Right cardiac atrium (tissue), 5 donors: ENCODE measurements at places on chromosomes 7 and 10.

DNA sequence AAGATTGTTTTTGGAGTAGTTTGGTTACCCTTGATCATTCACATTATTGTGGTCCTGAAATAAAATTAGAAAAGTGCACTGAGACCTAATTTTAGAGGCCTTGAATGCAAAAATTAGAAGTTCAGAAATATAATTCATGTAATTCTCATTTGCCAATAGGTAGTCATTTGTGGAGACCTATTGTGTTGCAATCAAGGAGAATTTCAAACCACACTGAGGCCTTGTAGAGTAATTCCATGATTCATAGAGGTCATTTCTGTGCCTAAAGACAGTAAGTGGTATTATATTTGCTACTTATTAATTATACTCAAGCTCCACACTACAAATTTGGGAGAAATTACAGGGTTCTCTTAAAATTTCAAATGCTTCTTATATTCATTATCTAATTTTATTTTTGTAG is 946.8 kb upstream of the POT1 start:
- no peak for DNase-seq

- DNase-seq = no peak
These were observed 52.0 kb downstream of the P4HA1 start for GRCh38 chr10:73044378-73045285.

DNA sequence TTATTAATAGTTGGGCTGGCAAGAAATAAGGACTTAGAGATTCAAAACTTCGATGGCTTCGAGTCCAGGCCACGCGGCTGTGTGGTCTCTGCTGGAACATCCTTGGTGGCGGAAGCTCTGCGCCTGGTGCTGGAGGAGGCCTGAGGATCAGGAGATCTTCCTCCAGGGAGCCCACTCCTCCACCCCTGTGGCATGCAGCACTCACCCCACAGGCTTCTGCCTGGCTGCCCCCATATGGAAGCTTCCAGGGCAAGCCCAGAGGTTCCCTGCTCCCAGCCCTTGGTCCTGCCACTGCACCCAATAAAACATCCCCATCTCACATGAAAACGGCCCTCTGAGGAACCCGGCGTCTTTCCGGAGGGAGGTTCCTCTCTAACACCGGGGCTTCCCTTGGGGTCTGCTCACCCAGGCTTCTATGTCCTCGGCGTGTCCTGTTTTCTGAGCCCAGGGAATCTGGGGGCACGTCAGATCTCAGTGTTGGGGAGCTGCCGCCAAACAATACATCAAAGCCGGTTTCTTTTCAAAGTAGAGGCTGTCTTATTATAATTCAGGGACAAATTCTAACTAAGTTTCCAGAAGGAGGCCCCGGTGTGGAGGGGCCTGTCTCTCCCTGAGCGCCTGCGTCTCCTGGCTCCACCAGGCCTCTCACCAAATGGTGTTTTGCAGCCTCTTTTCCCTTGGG is 32.4 kb downstream of the CALML3 start:
- no peak for DNase-seq

DNA sequence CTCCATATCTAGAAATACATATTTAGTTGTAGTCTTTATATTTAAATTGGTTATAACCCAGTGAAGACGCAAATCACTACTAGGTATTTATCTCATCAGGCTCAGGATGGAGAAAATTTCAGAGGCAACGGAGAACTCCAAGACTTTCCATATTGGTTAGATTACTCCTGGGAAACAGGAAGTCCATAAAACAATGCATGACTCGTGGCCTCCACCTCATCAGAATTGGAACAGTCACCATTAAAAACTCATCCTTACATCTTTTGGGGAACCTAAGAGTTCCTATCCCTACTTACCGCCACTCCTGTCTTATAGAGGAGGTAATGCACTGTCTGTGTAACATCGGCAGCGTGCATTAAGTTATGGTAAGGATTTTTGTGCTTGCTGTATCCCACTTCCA is 177.6 kb downstream of the PPP1R17 start:
- no peak for DNase-seq

DNA sequence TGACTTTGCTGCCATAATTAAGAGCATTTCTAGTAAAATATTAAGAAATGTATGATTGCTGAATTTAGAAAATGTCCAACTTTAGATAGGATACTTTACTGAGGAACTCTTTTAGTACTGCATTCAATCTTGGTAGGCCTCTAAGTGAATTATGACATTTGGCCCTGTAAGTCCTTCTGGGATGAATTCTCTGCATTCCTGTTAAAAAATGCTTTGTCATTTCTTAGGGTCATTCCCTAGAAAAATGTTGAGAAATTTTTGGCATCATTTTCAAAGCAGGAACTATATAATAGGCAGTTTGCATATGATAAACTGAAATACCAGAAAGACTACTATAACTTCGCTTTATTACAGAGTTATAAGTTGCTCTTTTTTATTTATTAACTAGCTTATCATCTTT is 69.3 kb upstream of the PRR15 start:
- DNase-seq = no peak

GRCh38 chr7:122719010-122719578 is 16.4 kb upstream of the RNF148 start:
- DNase-seq = no peak

GRCh38 chr10:49415109-49415508 is 19.2 kb upstream of the DRGX start:
- no peak for DNase-seq

- DNase-seq = no peak
These were observed 27.2 kb upstream of the BEND7 start for GRCh38 chr10:13555884-13556510.

DNA sequence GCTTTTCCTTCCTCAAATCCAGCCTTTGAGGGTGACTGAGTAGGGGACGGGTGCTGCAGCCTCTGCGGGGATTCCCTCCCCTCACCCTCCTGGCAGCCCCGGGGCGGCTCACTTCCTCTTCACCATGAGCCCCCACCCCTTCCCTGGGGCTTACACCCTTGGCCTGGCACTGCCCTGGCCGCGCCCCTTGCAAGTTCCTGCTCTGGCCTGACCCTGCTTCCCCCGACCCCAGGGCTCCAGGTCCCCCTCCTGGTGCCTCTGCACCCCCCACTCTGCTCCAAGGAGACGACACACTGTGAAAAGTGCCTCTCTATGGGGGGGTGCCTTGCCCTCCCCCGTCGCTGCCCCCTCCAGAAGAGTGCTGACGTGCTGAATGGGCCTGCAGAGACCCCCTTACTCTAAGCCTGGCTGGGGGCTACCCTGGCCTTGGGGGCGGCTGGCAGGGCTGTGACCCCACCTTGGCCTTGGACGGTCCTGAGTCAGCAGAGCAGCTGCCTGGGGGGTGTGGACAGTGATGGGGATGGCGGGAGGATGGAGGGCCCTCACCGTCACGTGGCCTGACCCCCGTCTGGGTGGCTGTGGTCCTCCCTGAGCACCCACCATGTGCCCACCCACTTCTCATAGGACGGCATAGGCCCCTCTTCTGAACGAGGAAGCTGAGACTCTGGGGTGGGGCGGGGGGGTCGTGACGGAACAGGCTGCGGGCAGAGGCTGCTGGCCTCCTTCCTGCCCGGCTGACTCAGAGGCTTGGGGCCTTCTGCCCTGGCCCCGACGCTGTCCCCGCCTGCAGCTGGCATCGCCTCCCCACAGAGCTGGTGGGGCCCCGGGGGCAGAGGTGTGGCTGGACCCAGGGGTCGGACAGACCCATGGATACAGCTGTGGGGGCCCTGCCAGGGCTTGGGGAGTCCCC is 9.8 kb downstream of the LFNG start:
- DNase-seq = peak; percentile 89

DNA sequence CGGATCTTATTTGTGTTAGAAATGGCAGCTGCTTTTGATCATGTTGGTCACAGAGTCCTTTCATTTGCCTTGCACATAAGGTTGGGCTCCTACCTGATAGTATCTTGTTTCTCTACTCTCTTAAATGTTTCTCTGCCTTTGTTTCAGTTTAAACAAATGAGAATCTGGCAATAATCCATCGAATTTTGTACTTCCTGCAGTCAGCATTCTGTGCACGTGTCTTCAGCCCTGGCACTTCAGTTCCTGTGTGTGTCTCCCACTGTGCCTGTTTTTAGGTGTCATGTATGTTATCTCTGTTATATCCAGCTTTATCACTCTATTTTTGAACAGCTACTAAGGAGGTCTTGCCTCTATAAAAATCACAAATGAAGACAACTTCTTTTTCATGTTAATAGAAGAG is 28.4 kb upstream of the PTER start:
- no peak for DNase-seq

DNA sequence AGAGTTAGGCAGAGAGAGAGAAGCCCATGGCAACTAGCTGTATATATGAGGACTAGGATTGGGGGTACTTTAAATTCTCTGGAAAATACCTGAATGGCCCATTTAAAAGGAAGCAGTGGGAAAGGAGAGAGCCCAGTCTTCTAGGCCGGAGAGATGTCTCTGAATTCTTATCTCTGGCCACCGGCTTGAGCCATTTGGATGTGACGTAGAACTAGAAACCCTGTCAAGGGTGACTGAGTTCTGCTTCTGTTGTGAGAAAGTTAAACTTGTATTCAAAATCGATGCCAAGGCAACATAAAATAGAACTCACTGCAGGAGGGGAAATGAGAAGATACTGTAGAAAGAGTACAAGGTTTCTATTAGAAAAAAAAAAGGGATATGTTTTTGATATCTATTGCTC is 6.3 kb upstream of the GSTK1 start:
- no peak for DNase-seq

DNA sequence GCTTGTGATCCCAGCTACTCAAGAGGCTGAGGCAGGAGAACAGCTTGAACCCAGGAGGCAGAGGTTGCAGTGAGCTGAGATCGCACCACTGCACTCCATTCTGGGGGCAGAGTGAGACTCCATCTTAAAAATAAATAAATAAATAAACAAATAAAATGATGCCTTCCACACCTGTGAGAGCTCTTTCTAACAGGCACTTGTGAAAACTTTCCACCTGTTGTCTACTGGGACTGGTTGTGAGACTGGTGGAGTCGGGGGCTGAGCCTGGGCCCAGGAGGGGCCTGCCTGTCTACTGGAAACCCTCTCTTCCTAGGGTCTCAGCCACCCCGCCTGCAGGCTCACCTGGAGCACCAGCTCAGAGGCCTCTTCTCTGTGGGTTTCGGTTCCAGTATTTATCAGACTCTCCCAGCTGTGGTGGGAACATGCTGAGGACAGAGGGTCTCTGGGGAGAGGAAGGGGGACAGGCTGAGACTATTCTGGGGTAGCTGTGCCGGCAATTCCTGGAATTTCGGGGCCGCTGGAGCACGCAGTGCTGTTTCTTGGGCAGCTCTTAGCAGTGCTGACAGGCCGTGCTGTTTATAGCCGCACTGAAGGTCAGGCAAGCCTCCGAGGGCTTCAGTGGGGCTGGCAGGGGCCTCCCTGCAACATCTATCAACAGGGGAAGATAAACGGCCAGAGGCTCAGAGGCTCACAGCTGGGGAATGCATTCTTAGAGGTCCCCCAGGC is 3.8 kb downstream of the LDB3 start:
- DNase-seq = peak; percentile 91

DNA sequence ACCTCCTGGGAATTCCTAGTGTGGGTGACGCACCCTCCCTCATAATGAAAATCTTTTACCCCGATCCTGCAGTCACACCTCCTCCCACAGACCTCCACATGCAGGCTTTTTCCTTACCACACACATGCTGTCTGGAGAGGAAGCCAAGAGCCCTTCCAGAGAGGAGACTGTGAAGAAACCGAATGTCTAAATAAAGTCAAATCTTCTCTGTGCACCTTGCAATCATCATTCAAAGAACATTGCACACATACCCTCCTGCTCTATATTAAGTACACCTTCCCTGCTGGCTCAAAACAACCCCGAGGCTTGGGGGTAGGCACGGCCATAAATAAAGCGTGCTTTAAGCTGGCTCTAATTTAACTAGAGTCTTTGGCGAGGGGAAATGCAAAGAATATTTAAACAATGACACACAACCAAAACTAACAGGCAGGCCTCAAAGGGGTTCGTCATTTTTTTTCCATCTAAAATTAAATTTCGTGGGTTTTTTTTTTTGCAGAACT is 34.9 kb downstream of the CALML3 start:
- DNase-seq = no peak

- no peak for DNase-seq
These were observed 150.2 kb upstream of the MEOX2 start for GRCh38 chr7:15836651-15837050.

DNA sequence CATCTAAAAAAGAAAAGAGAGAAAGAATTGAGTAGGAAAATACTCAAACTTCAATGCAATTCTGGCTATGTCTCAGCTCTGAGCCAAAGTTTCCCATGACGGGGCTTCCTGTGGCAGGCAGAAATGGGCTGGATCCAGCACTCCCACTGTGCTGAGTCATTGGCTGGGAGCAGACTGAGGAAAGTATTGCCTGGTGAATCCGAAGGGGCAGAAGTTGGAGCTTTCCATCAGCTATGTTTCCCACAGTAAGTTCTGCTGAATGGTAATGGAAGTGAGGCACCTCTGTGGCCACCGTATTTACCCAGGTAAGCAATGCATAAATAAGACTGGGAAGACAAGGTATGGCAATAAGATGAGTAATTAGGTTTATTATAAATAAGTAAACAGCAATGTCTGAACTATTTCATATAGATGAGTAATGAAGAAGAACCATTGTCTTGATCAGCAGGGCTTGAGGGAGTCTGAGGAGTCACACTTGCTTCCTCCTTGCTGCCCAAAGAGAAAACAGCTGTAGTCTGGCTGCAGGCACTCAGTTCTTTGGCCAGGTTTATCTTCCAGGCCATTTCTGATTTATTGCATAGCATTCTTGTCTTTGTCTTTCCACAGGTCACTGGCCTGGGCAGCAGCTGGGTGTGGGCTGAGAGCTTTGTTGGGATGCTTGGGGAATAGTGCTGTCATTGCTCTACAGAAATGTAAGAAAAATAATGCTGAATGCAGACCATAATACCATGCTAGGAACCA is 255.3 kb downstream of the DNAJB9 start:
- peak; percentile 60 for DNase-seq

- no peak for DNase-seq
These were observed 174.8 kb downstream of the TNS3 start for GRCh38 chr7:47407136-47407535.

GRCh38 chr7:106957766-106958165 is 86.7 kb upstream of the PRKAR2B start:
- DNase-seq = no peak

DNA sequence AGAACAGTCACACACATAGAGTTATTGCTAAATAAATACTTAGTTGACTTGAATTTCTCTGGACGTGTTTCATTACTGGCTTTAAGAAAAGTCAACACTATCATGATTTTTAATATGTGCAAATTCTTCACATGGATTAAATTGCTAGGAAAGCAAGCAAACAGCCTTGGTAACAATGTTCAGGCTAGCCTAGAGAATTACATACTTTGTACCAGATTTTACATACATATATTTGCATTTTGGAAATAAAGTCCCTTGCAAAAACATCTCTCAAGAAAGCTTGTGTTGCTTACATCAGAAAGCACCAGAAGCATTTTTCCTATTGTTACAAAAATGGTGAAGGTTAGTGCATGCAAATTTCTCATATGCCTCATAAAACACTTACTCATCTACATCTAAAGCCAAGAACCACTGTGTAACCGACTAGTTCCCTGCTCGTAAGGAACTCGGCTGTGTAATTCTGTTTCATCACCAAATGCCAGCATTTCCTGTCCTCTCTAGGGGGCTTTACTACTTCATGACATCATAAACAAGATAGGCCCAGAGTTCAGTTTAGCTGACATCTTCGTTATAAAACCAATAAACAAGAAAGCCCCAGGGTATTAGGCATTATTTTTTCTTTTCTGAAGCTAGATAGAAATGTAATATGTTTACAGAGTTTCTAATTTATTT is 87.8 kb downstream of the CFAP58 start:
- DNase-seq = no peak

GRCh38 chr10:43128331-43128730 is 9.9 kb upstream of the CSGALNACT2 start:
- DNase-seq = no peak

- DNase-seq = no peak
These were observed 407.4 kb downstream of the GRM8 start for GRCh38 chr7:126845331-126845730.
